ENCODE measurements at places on chromosomes 1 and 21. TPM values are rescaled to one million over a fixed set of nuclear protein-coding genes. Genes with fewer than 3 reads are reported as not detected.

- no peak overlapping the region for H3K27ac ChIP-seq
- H3K27me3 ChIP-seq, result no peaks in the 10 kb centered on the region
- H3K4me1 ChIP-seq, result no peaks in the 10 kb centered on the region
- H3K36me3 ChIP-seq, result no peaks in the 10 kb centered on the region
Observed at GRCh38 chr1:37682334-37682987, 9.9 kb upstream of the CDCA8 start.

- no peaks in the 10 kb centered on the region for H3K27me3 ChIP-seq
- no peak overlapping the region for H3K27ac ChIP-seq
- no peaks in the 10 kb centered on the region for H3K36me3 ChIP-seq
- no peak for DNase-seq
- no peaks in the 10 kb centered on the region for H3K4me1 ChIP-seq
Observed at GRCh38 chr1:63126104-63126503, 196.3 kb upstream of the FOXD3 start.

GRCh38 chr1:201283836-201284553 lies 689 bp downstream of the PKP1 start:
- DNase-seq, result no peak
- no peak overlapping the region for H3K27ac ChIP-seq
- no peak overlapping the region for H3K4me3 ChIP-seq
- H3K36me3 ChIP-seq, result no peaks in the 10 kb centered on the region
- H3K4me1 ChIP-seq, result no peaks in the 10 kb centered on the region
- H3K27me3 ChIP-seq, result no peaks in the 10 kb centered on the region

- H3K36me3 ChIP-seq, result no peaks in the 10 kb centered on the region
- H3K4me3 ChIP-seq, result no peak overlapping the region
- no peak for DNase-seq
- no peak overlapping the region for H3K27ac ChIP-seq
- H3K27me3 ChIP-seq, result no peaks in the 10 kb centered on the region
- peaks cover 22% of the 10 kb centered on the region for H3K4me1 ChIP-seq
Observed at GRCh38 chr1:22776035-22776613, 65.5 kb downstream of the EPHB2 start.

DNA sequence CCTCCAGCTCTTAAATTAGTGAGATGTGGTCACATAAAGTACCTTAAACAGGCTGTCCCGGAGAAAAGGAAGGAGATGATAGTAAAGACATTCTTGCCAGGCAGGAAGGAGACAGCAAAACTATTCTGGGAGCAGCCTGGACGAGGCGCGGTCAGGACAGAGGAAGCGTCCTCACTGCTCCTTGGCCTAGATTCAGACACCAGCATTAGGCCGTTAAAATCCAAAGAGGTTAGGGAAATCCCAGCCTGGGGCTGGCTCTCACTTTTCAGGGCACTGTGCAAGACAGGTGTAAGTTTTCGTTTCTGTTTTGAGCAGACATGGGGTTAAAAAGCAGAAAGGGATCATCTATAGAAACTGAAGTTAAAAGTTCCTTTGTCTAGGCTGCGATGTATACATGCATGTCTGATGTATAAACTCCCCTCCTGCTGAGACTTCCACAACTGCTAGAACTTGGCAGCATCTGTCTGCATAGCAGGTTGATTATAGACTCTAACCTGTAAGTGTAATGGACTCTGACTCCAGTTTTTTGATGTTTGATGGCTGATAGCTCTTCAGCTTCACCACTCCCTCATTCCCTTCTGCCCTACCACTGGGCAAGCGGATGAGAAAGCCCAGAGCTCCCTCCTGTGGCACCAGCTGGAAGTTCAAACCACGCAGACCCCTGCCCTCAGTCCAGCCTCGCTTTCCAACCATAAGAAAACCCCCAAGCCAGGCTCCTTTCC lies 21.5 kb downstream of the STPG1 start:
- H3K27me3 ChIP-seq, result no peaks in the 10 kb centered on the region
- H3K4me1 ChIP-seq, result no peaks in the 10 kb centered on the region
- no peaks in the 10 kb centered on the region for H3K36me3 ChIP-seq
- no peak overlapping the region for H3K4me3 ChIP-seq
- DNase-seq, result peak; percentile 52

GRCh38 chr1:57678138-57678537 lies 254.3 kb upstream of the DAB1 start:
- H3K36me3 ChIP-seq, result no peaks in the 10 kb centered on the region
- H3K27ac ChIP-seq, result no peak overlapping the region
- H3K4me3 ChIP-seq, result no peak overlapping the region
- no peaks in the 10 kb centered on the region for H3K4me1 ChIP-seq
- no peak for DNase-seq
- H3K27me3 ChIP-seq, result no peaks in the 10 kb centered on the region

DNA sequence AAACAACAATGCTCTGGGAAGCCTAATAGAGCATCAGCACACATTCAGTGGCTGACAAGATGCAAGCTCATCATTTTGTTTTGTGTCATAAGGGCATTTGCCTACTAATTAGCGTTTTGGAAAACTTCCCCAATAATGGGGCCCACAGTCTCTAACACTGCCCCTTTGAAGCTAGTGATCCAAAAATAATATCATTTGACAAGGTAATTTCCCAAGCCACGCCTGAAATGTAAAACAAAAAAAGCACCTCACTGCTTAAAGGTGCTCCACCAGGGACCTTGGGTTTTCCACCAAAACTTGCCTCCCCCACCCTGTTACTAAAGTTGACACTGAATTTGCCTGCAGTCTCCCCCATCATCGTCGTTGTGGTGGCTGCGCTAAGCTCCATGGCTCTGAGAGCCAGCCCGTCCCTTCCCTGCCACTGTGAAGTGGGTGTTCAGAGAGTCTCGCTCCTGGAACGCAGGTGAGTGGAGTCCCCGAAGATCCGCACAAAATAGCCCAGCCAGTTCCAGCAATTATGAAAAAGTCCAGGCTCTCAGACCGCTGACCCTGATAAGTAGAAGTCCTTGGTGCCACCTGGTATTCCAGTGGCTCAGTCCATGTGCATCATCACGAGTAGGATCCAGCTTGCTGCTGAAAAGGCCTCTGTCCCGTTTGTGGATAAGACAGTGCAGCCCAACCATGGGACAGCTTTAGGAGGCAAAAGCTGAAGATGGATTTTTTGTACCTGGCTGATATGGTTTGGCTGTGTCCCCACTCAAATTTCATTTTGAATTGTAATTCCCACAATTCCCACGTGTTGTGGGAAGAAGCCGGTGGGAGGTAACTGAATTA lies 52.2 kb downstream of the RAB3GAP2 start:
- H3K27me3 ChIP-seq, result no peaks in the 10 kb centered on the region
- no peaks in the 10 kb centered on the region for H3K4me1 ChIP-seq
- H3K4me3 ChIP-seq, result no peak overlapping the region
- no peak for DNase-seq
- no peak overlapping the region for H3K27ac ChIP-seq
- no peaks in the 10 kb centered on the region for H3K36me3 ChIP-seq

- H3K36me3 ChIP-seq, result no peaks in the 10 kb centered on the region
- no peak overlapping the region for H3K4me3 ChIP-seq
- H3K27ac ChIP-seq, result no peak overlapping the region
Observed at GRCh38 chr1:235018161-235018560, 110.5 kb downstream of the TOMM20 start.

DNA sequence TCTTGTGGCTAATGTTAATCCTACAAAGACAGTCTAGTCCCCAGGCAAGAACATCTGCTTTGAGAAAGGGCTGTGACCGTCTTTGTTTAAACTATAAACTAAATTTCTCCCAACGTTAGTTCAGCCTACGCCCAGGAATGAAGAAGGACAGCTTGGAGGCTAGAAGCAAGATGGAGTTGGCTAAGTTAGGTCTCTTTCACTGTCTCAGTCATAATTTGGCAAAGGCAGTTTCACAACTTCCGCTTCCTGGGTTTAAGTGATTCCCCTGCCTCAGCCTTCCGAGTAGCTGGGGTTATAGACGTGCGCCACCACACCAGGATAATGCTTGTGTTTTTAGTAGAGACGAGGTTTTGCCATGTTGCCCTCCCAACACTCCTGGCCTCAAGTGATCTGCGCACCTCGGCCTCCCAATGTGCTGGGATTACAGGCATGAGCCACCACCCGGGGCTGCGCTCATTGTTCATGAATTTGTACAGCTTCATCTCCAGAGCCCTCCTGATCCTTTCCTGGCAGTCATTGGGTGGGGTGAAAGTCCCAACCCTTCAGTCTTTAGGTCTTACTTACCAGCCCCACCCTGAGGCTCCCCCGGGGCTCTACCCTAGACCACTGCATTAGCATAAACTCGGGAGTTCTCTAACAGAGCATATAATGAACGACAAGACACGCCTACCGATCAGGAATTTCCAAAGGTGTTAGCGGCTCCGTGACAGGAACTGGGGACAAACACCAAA lies 4.9 kb upstream of the MASP2 start:
- no peaks in the 10 kb centered on the region for H3K4me1 ChIP-seq
- no peak overlapping the region for H3K27ac ChIP-seq
- H3K27me3 ChIP-seq, result no peaks in the 10 kb centered on the region
- H3K36me3 ChIP-seq, result no peaks in the 10 kb centered on the region
- no peak for DNase-seq

DNA sequence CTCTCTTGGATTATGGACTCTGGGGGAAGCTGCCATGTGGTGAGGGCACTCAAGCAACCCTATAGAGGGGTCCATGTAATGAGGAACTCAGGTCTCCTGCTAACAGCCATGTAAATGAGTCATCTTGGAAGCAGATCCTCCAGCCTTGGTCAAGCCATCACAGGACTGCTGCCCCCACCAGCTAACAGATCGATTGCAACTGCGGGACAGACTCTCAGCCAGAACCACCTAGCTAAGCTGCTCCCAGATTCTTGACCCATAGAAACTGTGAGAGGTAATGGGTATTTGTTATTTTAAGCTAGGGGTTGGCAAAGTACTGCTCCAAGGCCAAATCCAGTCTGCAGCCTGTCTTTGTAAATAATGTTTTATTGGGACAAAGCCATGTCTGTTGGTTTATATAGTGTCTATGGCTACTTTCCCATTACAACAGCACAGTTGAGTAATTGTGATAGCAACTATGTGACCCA lies 27.6 kb upstream of the MAP3K7CL start:
- H3K27me3 ChIP-seq, result no peaks in the 10 kb centered on the region
- no peaks in the 10 kb centered on the region for H3K4me1 ChIP-seq
- DNase-seq, result no peak
- H3K27ac ChIP-seq, result no peak overlapping the region

DNA sequence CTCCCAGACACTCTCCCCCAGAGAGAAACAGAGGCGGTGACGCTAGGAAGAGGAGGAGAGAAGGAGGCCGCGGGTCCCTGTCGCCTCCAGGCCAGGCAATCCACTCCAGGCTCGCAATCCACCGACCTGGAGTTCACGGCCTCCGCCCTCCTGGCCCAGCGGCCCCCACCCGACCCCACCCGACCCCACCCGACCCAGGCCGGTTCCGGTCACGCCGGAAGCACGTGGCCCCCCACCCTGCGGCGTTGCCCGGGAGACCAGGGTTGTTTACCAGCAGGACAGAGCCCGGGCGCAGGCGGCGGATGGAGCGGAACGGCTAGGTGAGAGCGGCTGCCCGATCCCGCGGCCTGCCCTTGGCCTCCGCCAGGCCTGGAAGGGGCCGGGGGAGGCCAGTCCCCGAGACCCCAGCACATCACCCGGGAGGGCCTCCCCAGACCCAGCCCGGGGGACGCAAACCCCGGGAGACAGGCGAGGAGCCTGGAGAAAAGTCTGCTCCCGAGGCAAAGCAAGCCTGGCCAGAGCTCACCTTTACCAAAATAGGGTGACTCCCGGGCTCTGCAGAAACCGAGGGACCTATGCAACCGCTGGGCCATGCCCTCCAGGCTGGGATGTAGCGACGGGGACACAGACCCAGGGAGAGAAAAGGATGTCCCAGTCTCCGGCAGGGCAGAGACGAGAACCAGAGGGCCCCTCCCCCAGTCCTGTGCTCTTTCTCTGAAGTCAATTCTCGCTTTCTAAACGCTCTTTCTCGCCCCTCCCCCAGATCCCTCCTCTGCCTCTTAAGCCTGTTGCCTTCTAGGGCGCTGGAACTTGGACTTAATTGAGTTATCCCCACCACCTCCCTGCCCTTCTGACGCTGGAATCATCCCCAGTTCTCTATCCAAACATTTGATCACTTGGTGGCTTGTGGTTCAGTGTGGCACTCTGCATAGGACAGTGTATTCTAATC lies at the start of the genes PLA2G2C and UBXN10:
Gene PLA2G2C, minus strand, starts transcription at position 685 of the 949 bp plus-strand sequence. CDS start 9,155 bp downstream, outside the sequence.
Gene UBXN10, plus strand, starts transcription at position 263 of the 949 bp plus-strand sequence. CDS start 4,466 bp downstream, outside the sequence.
- H3K4me1 ChIP-seq, result no peaks in the 10 kb centered on the region
- H3K36me3 ChIP-seq, result no peaks in the 10 kb centered on the region

DNA sequence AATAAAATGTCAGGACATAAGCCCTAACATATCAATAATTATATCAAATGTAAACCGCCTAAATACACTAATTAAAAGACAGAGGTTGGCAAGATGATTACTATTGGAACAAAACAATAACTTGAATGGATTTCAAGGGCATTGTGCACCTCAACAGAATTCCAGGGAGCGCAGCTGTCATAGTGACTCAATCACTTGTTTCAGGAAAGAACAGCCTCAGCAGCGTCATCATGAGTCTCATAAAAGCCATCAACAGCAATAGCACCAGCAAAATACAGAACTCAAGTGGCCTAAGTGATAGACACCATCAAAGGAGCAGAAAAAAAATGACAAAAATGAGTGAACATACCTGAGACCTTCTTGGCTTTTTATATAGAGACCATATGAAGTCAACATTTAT lies 632.7 kb upstream of the NR5A2 start:
- no peak overlapping the region for H3K27ac ChIP-seq
- H3K36me3 ChIP-seq, result no peaks in the 10 kb centered on the region

The HSD3B2 gene
- total RNA-seq, result 35.0 TPM

The AK5 gene
- 0.82 TPM for total RNA-seq

The MAB21L3 gene
- not detected for total RNA-seq
